Inflammatory macrophage (primary cell): ENCODE measurements at places on chromosomes 3 and 15.

GRCh38 chr15:53384417-53384816, 375.0 kb downstream of the WDR72 start:
- no peak for DNase-seq

DNA sequence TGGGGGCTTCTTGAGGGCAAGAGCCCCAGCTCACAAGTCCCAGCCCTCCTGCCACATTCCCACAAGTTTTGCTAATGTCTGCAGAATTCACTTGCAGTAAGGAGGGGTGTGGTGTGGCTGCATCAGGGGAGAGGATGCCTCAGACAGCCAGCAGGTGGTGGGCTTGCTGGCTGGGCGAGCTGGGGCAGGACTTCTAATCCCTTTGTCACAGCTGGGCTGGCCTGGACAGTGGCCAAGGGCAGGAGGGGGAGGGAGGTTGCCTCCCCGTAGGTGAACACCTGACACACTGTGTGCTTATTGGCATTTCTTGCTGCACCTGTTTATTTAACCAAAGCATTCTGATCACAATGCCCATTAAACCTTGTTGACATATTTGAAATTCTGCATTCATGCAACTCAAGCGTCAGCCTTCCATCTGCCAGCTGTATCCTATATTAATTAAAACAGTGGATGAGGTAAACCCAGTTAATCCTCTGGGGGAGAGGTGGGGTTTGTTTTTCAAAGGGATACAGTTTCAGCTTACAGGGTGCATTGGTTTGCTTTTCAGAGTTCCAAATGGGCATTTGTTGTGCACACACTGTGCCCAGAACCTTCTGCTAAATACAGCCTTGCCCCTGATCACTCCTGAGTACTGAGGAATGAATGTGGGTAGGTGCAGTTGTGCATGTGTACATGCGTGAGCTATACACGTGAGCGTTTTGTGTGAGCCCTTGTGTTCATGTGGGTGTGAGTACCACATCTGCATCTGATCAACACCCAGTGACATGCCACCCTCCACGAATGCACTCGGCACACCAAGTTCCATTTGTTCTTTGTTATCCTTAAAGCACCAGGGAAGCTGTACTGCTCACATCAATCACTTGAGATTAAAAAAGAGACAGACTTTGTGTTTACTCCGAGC, 268.7 kb downstream of the XXYLT1 start:
- peak; percentile 29 for DNase-seq

DNA sequence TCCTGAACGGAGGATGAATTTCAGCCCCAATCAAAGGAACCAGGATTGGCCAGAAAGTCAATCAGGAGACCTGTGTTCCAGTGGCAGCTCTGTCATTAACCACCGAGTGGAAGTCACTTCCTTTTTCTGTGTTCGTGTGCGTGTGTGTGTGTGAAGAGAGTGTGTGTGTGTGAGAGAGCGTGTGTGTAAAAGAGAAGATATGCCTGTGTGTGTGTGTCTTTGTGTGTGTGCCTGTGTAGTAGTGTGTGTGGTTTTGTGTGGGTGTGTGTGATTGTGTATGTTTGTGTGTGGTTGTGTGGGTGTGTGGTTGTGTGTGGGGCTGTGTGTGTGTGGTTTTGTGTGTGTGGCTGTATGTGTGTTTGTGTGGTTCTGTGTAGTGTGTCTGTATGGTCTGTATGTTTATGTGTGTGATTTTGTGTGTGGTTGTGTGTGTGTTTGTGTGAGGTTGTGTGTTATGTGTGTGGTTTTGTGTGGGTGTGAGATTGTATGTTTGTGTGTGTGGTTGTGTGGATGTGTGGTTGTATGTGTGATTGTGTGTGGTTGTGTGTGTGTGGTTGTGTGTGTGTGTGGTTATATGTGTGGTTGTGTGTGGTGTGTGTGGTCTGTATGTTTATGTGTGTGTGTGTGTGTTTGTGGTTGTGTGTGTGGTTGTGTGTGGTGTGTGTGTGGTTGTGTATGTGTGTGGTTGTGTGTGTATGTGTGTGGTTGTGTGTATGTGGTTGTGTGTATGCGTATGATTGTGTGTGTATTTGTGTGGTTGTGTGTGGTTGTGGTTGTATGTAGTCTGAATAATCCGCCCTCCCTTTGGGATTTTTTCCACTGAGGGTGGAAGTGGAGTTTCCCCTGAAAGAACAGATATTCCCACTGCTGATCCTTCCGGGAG, 314.4 kb downstream of the SHQ1 start:
- DNase-seq = peak; percentile 74

- no peak for DNase-seq
Measured at GRCh38 chr3:73510334-73510733, 114.4 kb downstream of the PDZRN3 start.

GRCh38 chr3:3860235-3860634, 61.0 kb downstream of the LRRN1 start:
- DNase-seq = no peak
